ENCODE measurements at places on chromosomes 4 and X. TPM values are rescaled to one million over a fixed set of nuclear protein-coding genes. Genes with fewer than 3 reads are reported as not detected.

LIAS gene
- total RNA-seq = 6.5 TPM

TCP11X1 gene
- total RNA-seq = not detected

SSX4 gene
- total RNA-seq = not detected

RXFP1 gene
- total RNA-seq = 5.6 TPM

TMEM154 gene
- 2.3 TPM for total RNA-seq

STIM2 gene
- total RNA-seq = 12.9 TPM

CLCN5 gene
- total RNA-seq = 6.3 TPM

GABRQ gene
- not detected for total RNA-seq

ZNF81 gene
- total RNA-seq = 5.7 TPM

COL25A1 gene
- total RNA-seq = 0.57 TPM

RRH gene
- total RNA-seq = 0.09 TPM

USP27X gene
- total RNA-seq = 1.8 TPM

MAGEB1 gene
- total RNA-seq = not detected

CCSER1 gene
- 0.14 TPM for total RNA-seq

IBSP gene
- not detected for total RNA-seq

TENM3 gene
- 17.4 TPM for total RNA-seq

ARHGAP36 gene
- not detected for total RNA-seq

DGKK gene
- total RNA-seq = not detected
